Iris pigment epithelial cell (primary cell): ENCODE measurements at places on chromosomes 3 and 15.

- no peak for DNase-seq
These were observed 41.9 kb downstream of the SIDT1 start for GRCh38 chr3:113574213-113574612.

DNA sequence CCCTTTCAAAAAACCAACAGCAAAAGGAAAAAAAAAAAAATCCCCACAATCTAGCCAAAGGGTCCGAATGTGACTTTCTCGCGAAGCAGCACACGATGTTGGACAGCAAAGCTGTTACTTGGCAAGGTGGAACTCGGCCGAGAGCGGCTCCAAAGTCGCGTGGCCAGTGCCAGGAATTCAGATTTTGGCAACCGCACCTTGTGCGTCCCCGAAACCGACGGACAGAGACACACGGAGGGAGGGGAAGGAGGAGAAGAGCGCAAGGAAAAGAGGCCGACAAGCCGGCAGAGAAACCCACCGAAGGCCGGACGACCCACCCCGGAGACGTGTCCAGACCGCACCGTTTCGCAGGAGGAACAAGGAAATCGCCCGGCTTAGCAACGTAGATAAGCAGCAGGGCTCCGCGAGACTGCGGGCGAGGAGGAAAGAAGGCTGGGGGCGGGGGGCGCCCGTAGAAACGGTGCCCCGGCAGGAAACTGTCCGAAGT is 517.3 kb downstream of the MECOM start:
- peak; percentile 59 for DNase-seq

- peak; percentile 49 for DNase-seq
These were observed 173.0 kb downstream of the STT3B start for GRCh38 chr3:31705736-31706135.

DNA sequence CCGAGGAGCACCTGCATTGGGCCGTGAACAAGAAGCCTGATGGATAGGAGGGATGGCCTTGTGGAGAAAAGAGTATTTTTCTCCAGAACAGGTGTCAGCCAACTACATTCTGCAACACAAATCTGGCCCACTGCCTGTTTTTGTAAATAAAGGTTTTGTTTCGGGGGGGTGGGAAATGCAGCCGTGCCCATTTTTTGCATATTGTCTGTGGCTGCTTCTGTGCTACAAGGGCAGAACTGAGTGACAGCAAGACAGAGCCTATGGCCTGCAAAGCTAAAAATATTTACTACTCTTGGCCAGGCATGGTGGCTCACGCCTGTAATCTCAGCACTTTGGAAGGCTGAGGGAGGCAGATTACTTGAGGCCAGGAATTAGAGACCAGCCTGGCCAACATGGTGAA is 95.9 kb upstream of the AKAP13 start:
- DNase-seq = no peak

DNA sequence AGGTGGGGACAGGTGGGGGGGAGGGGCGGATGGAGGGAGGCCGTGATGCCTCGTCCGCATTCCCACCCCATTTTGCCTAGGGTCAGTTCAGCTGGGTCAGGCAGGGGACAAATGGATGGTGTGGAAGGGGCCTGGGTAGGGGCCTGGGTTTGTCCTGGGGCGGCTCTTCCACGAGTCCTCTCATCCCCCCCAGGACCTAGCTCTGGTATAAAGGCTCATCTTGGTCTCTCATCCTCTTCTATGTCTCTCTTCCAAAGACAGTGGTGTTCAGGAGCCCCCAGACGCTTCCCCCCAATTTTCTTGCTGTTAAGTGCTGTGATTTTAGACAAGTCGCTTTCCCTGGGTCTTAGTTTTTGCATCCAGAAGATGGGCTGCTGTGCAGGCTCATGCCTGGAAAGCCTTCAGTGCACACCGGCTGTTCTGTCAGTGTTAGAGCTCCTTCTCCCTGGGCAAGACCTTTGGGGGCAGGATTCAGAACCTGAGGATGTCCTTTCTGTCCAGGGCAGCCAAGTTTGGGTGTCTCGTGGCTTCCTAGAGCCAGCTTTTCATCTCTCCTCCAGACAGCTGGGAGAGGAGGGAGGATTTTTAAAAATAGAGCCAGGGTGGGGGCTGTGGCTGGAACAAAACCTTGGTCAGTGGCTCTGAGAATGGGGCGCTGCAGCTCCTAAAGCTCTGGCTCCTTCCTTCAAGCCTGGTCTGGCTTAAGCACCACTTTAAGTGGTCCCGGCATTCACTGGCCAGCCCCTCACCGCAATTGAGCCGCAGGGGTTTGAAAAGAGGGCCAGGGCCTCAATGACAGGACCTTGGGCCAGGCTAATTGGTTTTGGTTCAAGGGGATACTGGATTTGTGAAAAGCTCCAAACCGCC is 37.7 kb upstream of the POLG start:
- no peak for DNase-seq

GRCh38 chr15:48722764-48723661 is 77.5 kb upstream of the FBN1 start:
- peak; percentile 83 for DNase-seq

DNA sequence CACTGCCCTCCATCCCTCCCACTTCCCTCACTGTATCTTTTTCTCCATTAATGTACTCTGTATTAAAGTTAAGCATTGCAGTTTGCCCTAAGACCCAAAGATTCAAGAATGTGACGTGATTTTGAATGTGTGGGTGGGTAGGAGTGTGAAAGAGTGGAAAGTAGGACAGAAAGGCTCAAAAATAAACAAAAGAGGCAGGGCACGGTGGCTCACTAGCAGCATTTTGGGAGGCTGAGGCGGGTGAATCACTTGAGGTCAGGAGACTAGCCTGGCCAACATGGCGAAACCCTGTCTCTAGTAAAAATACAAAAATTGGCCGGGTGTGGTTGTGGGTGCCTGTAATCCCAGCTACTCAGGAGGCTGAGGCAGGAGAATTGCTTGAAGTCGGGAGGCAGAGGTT is 18.4 kb downstream of the TFRC start:
- peak; percentile 86 for DNase-seq

DNA sequence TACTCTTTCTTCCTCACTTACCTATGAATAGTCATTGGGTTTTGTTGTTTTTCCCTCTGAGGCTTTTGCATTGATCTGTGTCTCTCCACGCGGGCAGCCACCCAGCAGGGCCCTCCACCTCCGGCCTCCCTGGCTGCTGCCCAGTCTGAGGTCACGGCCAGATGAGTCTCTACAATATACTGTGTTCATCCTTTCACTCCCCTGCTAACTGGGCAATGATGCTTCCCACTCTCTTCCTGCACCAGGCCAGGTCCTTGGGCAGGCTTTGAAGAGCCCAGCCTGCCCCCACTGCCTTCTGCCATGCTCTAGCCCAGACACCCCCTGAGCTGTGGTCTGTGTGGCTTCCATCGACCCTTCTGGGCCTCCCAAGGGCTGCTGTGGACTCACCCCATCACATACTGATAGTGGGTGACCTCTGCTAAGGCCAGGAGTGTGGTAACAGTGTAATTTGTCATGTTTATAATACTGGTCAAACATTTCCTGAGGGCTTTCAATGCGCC is 18.0 kb downstream of the PDIA5 start:
- peak; percentile 58 for DNase-seq

DNA sequence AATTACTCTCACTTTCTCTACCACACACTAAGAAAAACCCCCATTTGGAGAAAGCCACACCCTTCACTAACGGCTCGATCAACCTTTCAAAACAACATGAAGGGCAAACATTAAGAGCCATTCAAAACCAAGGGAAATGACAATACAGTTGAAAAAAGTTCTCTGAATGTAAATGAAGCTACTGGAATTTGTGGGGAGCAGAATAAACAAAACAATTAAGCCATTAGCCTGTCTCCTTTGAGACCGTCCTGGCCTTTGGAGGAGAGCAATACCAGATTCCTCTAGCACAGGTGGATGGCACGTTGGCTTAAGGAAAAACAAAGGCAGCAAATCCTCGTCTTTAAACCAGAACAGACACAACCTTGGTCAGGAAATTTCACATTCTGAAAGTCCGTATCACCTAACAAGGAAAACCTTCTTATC is 18.7 kb downstream of the MYO1E start:
- no peak for DNase-seq

DNA sequence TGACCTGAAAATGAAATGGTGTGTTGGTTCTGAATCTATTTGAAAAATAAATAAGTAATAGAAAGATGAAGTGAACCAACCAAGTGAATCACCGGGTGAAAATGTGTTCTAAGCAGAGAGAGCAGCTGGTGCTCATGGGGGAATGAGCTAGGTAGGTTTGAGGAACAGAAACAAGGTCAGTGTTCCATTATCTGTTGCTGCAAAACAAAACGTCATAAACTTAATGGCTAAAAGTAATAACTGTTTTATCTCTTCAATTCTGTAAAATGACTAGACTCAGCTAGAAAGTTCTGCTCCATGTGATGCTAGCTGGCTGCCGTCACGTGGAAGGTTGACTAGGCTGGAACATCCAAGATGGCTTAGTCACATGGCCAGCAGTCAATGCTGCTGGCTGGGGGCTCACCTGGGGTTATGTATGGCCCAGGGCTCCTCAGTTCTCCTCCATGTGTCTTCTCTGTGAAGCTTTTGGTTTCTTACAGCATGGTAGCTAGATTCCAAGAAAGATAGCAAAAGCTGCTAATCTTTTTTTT is 13.3 kb upstream of the SH3BP5 start:
- DNase-seq = no peak

- DNase-seq = peak; percentile 31
These were observed 59.6 kb downstream of the ITGA11 start for GRCh38 chr15:68372291-68372811.

DNA sequence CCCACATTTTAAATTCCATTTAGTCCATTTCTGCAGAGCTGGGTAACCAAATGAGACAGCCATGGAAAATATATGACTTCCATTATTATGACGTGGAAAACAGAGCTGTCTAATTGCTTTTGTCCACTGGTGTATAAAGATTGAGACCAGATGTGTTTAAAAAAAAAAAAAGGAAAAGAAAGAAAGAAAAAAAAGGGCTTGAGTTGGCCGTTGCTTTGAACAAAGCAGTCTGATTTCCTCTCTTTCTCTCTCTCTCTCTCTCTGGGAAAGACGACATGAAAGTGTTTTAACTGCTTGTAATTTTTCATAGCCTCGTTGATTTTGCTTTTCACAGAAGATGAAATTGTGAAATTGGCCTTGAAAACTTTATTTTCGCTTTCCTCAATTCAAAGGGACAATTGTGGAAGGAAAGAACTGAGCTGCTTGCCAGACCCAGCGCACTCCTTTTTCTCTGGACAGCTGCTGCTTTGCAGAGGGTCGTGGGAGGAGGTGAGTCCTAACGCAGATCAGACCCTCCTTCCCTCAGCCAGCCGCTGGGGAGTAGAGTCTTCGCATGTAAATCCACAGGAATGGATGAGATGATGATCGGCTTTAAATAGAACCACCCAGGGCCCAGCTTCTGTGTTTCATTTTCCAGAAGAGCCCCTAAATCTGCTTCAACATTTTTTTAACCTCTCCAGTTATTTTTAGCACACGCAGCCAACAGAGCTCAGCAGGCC is 42.8 kb upstream of the UBE2E1 start:
- DNase-seq = peak; percentile 28
